NCI-H2171 (cell line): ENCODE measurements at places on chromosomes 7 and 10.

GRCh38 chr10:12351447-12351846 lies 2.1 kb downstream of the CAMK1D start:
- no peak for DNase-seq

DNA sequence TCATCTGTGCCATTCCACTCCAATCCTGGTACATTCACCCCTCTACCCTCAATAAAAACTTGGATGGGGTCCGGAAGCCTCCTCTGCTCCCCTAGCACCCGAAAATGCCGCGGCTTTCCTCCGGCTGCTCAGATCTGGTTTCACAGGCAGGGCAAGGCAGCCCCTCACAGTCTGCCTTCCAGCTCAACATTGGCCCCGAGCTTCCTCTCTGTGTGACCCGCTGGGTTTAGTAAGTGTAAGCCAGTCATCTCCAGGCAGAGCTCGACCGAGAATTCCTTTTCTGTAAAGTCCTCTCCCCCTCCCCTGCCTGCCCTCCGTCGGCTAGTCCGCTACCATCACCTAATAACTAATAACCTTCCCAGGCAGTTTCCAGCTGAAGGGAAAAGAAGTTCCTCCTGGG lies 3.4 kb downstream of the INHBA start:
- no peak for DNase-seq

DNA sequence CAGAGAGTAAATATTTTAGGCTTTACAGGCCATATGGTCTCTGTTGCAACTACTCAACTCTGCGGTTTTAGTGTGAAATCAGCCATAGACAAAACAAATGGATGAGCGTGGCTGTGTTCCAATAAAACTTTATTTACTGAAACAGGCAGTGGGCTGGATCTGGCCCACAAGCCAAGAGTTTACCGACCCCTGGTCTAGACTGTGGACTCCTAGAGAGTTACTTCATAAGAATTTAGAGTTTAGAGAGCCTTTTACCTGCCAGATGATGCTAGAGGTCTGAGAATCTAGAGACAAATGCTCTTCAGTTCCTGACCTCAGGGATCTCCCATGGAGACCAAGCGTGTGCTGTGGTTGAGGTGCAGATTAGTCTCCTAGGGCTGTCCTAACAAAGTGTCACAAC lies 174.8 kb downstream of the PTEN start:
- no peak for DNase-seq

DNA sequence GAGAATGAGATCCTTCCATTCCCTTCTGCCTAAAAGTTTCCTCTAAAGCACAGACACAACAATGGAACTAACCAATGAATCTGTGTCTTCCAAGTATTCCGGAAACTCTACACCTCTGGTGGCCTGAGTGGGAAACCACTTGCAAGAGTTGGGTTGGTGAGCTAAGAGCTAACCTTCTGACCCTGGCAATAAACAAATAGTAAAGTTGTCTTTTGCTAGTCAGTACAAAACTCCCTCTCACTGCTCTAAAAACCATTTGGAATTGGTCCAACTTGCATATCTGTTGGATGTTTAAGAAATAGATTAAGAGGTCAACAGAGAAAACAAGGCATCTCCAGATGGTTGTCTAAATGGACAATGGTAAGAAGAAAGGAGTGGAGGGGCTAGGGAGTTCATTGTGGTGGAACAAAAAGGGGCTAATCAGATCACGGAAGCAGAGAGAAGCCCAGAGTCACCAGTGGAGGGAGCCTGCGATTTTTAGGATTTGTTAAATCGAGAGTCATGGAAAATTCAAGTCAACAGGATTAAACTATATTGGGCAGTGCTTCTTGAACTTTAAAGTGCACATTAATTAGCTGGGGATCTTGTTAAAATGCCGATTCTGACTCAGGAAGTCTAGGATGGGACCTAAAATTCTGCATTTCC lies 192.3 kb downstream of the EVX1 start:
- DNase-seq, result no peak

- no peak for DNase-seq
Measured at GRCh38 chr7:112176693-112177415, 29.3 kb downstream of the DOCK4 start.

DNA sequence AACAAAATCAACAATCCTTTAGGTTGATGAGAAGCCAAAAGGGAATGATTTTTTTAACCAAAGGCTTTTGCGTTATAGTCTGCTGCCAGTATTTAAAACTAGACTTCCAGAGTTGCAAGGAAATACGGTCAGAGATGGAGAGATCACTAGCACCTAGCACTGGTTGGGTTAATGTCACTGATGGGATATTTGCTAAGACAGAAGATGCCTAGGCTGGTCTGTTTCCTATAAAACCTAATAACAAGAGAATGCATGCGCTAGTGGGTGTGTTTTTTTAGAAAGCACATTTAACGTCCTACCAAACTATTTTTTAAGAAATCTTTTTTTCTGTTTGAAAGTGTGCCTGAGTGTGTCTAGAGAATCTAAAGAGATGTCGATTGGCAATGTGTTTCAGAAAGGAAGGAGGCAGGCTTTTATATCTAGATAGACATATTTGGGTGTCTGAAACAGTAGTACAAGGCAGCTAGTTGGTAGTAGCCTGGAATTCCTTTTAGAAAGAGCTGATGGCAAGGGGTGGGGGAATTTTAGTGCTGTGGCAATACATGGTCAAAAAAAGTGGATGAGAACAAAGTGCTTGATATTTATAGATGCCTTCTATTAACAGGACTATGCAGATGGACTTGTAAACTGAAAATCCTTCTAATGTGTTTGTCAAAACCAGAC lies 863 bp downstream of the CALD1 start:
- no peak for DNase-seq

DNA sequence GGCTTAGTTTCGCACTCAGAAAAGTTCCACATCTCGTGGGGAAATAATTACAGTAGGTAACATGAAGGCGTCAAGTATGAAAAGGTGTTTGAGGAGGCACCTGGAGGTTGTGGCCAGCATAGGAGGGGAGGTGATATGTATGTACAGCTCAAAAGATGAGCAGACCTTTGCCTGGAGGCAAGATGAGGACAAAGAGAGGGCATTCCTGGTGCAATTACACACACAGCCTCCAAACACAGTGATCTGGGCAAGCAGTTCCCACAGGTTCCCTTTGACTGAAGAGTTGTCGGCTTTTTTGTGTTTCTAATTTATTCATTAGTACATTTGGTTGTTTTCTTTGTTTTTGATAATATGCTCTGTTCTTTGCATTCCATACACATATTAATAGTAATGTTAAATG lies 46.9 kb downstream of the CDK14 start:
- DNase-seq, result no peak

DNA sequence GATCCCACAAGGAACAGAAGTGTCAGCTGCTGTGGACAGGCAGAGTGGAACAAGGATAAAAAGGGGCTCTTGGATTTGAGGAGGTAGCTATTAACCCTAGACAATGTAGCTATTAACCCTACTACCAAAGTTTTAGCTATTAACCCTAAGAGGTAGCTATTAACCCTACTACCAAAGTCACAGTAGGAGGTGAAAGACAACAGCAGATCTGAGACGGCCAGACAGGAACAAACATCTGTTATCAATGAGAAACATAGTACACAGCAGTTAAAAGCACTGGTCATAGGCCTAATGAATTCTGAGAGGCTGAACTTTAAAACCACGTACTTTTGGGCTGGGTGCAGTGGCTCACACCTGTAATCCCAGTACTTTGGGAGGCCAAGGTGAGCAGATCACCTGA lies 11.9 kb downstream of the ERCC6 start:
- no peak for DNase-seq

- DNase-seq, result no peak
Measured at GRCh38 chr10:54203401-54203800, 597.6 kb downstream of the PCDH15 start.

DNA sequence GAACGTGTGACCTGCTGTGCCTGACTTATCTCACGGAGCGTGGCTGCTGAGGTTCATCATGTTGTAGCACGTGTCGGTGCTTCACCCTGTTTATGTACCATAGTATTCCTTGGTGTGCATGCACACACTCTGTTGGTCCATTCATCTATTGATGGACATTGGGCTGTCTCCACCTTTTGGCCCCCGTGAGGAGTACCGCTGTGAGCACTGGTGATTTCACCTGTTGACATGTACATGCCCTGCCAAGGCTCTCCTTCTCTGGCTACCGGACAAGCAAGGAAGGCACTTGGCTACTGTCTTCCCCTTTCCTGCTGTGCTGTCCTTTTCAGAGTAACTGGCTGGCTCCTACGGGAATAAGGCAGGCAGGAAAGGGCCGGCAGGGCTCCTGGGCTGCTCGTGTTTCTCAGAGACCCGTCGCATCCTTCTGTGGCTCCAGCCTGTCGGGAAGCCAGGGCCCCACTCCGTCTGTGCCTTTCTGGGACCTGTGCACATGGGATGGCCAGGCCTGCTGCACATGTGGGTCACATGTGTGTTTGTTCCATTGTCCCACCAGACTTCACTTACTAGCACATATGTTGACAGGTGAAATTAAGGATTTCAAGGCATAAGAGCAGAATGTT lies 17.8 kb upstream of the TBRG4 start:
- DNase-seq, result no peak

GRCh38 chr10:103681617-103682399 lies 173.6 kb downstream of the SH3PXD2A start:
- no peak for DNase-seq
